ENCODE measurements at places on chromosomes 12 and 14.
A peak's percentile ranks its signal among the peaks of the same experiment; 100 is the strongest.

- no peak for DNase-seq
Observed at GRCh38 chr12:40168868-40169267, 55.9 kb upstream of the LRRK2 start.

DNA sequence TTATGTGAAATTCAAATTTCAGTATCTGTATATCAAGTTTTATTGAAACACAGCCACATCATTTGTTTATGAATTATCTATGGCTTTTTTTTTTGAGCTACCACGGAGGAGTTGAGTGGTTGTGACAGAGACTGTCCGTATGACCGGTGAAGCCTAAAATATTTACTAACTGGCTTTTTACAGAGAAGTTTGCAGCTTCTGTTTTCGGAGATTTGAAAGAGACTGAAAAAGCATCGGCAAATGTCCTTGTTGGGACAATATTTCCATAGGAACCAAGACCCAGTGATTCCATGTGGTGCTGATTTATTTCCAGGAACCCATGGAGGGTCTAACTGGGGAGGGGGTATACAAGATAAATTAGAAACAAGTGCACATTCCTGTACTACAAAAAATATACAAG is 56.2 kb downstream of the RGS6 start:
- no peak for DNase-seq

GRCh38 chr14:24377657-24378056 is 9.7 kb downstream of the NFATC4 start:
- DNase-seq, result no peak

DNA sequence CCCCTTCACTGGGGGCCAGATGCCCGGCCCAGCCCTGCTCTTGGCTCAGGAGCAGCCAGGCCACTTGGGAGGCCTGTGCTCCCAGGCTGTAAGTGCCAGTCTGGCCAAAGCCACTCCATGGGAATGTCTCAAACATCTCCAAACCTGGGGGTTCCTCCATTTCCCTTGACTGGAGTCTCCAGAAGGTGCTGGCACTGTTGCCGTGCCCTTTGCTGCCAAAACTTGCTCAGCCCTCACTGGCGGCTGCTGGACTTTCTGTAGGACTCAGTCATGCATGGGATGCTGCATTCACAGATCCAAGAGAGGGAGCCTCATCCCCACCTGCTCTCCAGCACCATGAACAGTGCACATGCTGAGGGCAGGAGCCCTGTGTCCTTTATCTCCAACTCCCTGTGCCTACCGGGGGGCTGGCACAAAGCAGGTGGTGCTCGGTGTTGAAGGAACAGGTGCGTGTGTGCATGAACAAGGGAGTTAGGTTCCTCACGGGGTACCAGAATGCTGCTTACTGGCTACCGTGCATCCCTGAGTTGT is 9.6 kb upstream of the OTUB2 start:
- DNase-seq, result no peak

DNA sequence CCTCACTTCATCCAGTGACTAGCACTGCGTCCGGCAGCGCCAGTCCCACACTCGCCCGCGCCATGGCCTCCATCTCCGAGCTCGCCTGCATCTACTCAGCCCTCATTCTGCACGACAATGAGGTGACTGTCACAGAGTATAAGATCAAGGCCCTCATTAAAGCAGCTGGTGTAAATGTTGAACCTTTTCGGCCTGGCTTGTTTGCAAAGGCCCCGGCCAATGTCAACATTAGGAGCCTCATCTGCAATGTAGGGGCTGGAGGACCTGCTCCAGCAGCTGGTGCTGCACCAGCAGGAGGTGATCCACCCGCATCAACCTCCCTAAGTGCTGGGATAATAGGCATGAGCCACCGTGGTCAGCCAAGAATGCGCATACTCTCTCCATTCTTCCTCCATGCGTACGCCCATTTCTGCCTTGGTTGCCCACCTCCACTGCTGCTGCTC is 59.9 kb downstream of the IRF2BPL start:
- no peak for DNase-seq

- DNase-seq, result no peak
Observed at GRCh38 chr12:83473408-83474095, 786.8 kb downstream of the TMTC2 start.

GRCh38 chr12:52070185-52070925 is 577 bp downstream of the ATG101 start:
- DNase-seq, result no peak

DNA sequence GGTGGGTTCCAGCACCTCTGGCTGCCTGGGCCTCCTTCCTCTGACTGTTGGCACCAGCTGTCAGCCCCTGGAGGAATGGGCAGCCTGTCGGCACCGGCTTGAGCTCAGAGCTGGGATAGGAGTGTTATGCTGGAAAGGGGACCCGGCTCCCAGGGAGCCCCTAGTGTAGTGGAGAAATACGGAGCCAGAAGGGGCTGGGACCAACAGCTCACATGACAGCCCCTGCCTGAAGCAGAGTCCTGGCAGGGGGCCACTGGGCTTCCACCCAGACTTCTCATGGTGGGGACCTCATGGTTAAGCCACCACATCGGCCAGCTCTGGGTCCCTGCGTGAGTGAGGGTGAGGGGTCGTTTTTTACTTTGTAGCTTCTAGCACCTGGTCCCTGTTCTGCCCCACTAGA is 174.5 kb downstream of the TSPAN9 start:
- DNase-seq, result no peak

DNA sequence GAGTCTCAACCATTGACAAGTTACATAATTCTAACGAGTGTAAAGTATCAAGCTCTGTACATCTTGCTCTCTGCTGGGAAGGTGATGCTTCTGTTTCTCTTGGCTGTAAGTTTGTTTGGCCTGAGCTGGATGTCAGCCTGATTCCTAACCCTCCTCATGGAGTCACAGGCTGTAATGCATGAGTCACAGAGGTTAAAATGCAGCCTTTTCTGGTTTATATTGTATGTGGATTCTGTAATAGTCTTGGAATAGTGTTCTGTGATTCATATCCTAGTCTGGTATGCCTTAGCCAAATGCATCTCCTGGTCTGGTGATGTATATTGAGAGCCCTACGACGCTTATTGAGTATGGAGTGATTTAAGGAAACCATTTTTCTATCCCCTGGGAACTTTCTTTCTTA is 104.5 kb upstream of the FRMD6 start:
- no peak for DNase-seq

GRCh38 chr14:57464008-57464730 is 29.5 kb downstream of the CCDC198 start:
- no peak for DNase-seq

DNA sequence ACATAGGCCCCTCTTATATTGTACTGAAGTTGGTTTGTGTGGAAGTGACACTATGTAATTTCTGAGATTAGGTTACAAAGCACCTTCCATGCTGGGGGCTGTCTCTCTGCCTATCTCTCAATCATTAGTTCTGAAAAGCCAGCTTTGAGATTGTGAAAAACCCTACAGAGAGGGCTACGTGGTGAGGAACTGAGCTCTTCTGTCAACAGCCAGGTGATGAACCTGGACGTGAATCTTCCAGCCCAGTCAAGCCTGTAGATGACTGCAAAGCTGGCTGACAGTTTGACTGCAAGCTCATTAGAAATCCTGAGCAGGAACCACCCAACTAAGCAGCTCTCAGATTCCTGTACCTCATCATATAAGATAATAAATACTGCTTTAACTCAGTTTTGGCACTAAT is 36.3 kb upstream of the BBS10 start:
- DNase-seq, result no peak

- no peak for DNase-seq
Observed at GRCh38 chr12:93819050-93819491, 141.9 kb downstream of the CRADD start.

DNA sequence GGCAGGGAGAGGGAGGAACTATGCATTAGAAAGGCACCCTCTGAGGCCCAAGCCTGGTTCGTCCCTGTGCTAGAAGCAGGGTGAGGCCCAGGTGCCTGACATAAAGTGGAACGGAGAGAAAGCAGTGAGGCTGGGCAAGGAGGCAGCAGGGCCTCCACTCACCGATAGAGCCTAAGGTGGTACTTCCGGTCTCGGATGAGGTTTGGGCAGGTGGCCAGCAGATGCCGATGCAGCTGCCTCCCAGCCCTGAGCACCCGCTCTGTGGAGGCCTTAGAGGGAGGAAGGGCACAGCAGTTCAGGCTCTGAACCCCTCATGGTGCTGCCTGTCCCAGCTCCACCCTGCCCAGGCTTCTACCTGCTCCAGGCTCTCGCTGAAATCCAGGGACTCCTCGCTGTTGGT is 7.1 kb downstream of the RAPGEF3 start:
- no peak for DNase-seq

- no peak for DNase-seq
Observed at GRCh38 chr12:75881920-75882319, 149.7 kb downstream of the PHLDA1 start.

GRCh38 chr14:45065540-45065939 is 18.4 kb upstream of the PRPF39 start:
- DNase-seq, result no peak

DNA sequence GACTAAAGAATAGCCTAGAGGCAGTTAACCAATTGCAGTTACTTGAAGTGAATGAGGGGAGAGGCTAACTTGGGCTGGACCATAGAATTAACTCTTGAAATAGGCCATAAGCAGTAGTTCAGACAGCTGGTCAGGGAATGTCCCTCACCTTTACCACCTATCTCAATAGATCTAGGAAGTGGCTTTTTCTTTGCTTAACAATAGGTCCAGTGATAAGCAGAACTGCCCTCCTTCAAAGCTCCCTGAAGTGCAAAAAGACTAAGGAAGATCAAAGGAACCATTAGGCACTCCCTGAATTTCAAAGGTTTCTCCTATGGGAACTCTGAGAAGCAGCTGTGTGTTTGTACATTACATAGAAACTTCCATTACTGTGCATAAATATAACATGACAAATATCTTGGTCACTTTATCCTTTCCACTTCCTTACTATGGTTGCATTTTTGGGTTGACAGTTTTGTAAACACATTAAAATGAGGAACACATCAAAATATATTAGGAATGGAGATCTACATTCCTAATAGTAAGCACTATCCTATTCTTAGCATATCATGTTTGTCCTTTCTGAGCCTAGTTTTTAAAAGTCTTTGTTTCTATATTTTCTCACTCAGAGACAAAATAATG is 7.2 kb upstream of the NAA30 start:
- no peak for DNase-seq

- no peak for DNase-seq
Observed at GRCh38 chr12:78430551-78430950, 434.0 kb upstream of the SYT1 start.

GRCh38 chr14:91012045-91012444 is 48.4 kb downstream of the RPS6KA5 start:
- no peak for DNase-seq

DNA sequence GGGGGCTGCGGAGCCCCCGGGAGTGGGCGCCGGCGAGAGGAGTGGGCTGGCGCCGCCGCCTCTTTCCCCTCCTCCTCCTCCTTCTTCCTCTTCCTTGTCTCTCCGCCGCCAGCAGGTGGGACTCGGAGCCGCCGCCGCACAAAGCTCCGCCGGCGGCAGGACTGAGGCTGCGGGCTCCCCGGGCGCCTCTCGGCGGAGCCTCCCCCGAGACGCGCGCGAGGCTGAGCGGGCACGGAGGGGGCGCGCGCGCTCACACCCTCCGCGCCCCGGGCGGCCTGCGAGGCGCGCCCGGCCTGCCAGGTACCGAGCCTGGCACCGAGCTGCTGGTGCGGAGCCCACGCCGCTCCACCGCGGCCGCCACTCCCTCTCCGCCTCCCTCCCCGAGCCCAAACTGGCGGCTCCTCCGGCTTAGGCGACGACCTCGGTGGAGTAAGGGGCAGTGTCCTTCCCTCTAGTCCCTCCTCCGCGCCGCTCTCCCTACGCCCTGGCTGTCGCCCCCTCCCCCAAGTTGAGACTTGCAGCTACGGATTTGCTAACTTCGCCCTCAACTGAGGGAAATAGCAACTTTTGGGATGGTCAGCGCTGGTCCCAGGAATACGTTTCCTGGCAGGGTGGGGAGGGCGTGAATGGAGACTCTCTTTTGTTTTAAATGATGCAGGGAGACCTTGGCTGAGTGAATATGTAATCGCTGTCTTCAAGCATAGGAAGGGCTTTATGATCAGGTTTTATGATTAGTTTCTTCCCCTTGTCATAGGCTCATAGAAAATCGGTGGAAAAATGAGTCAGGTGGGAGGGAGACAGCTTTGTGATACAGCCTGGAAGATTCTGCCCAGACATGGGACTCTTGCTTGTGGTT is 199.5 kb upstream of the CAND1 start:
- peak; percentile 87 for DNase-seq

- DNase-seq, result no peak
Observed at GRCh38 chr12:54977857-54978256, 6.7 kb downstream of the TESPA1 start.

GRCh38 chr14:99004112-99004511 is 267.9 kb downstream of the BCL11B start:
- no peak for DNase-seq

DNA sequence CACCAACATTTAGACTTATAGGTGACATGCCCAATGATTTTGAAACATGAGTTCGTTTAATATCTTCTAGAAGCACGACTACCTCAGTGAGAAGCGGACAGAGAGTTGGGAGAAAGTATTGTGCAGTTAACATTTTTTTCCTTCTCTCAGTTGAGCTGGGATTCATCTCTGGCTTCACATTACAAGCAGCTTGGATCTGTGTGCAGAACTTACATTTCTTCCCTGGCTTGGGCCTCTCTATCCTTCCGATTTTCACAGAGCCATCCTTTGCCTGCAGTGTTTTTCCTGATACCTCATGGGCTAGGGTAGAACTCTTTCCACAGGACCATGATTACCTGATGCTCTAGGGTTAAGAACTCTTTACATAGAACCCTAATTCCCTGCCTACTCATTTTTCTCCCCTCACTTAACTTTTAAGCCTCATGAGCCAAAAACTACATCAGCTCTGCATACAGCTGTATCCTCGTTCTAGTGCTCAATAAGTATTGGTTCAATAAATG is 86.5 kb downstream of the FLRT2 start:
- DNase-seq, result no peak

- DNase-seq, result no peak
Observed at GRCh38 chr14:51228890-51229289, 11.2 kb upstream of the TMX1 start.

DNA sequence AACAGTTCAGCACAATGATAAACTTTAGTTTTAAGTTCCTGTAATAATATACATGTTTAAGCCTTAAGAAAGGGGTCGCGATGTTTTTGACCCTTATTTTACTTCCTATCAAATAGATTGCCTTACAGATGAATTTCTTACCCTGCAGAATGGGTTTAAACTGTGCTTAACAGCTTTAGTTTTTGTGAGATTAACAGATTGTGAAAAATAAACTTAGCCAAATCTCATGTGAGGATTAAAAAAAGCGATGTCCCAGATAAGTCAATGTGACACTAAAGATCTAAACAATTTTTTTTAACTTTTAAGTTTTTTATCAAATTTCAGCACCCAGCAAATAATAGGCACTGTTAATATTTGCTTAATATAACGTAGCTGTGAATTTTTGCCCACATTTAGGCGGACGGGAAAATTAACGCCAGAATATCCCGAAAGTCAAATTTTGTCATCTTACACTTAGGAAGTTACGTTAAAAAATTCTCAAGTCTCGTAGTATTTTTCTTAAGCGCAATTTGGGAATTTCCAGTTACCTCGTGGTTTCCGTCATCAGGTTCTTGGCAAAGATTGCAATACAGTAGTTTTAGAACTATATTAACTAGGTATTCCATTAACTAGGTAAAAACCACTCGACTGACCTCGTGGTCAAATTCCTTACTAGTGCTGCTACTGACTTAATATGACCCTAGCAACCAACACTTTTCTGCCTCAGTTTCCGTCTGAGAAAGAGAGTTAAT is 1.2 kb downstream of the HNRNPC start:
- DNase-seq, result no peak

GRCh38 chr14:53193193-53193592 is 40.1 kb upstream of the DDHD1 start:
- no peak for DNase-seq

GRCh38 chr12:132218915-132219314 is 74.7 kb downstream of the NOC4L start:
- peak; percentile 68 for DNase-seq

Measured in neural progenitor cell (in vitro differentiated cells).